ENCODE measurements at places on chromosomes 4 and X.
A peak's percentile ranks its signal among the peaks of the same experiment; 100 is the strongest.

DNA sequence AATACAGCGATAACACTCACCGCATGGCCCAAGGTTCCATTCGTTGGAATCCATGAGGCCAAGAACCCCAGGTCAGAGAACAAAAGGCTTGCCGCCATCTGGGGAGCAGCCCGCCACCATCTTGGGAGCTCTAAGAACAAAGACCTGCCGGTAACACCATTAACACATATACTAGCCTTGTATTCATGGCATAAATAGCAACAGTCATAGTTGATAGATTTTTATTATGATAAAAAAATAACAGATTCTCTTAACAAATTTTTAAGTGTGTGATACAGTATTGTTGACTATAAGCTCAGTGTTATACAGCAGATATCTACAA lies 309.4 kb downstream of the GLUD2 start:
- DNase-seq = no peak

DNA sequence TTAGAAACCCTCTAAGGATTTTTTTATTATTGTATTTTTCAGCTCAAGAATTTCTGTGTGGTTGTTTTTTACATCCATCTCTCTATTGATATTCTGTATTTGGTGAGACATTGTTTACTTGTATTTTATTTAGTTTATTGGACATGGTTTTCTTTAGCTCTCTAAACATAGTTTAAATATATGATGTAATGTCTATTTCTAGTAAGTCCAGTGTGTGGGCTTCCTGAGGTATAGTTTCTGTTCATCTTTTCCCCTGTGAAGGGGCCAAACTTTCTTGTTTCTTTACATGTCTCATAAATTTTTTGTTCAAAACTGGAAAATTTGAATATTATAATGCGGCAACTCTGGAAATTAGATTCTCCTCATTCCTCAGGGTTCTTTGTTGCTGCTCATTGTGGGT lies 28.2 kb upstream of the ATRX start:
- no peak for DNase-seq

- DNase-seq = peak; percentile 74
Measured at GRCh38 chr4:110631584-110632505, 9.0 kb upstream of the PITX2 start.

DNA sequence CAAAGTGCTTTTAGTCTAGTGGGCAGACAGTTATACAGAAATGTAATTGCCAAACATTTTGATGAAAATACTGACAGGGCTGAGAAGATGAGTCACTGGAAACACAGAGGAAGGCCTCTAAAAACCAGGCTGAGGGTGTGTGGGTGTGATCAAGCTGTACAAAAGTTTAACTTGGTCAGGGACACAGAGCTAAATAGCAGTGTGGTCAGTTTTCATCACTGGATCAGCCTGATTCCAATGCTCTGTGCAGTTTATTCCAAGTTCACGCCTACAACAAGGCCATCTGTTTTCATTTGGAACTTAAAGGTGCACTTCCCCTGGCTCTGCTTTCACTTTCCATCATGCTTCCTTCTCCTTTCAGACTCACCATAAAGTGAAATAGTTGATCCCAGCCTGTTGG lies 10.6 kb downstream of the CENPVL3 start:
- DNase-seq = no peak

DNA sequence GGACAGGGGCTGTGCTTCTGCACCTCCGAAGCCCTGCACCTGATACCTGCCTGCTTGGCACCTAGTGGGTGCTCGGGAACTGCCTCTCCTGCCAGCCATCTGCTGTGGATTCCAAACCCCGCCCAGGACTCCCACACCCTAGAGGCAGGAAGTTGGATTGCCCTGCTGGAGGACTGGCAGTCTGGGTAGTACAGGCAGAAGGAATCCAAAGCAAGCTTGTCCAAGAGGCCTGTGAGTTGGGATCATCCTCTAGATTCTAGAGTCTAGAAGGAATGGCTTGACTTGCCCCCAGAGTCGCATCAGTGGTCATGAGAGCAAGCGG lies 64.6 kb upstream of the MTM1 start:
- DNase-seq = no peak

DNA sequence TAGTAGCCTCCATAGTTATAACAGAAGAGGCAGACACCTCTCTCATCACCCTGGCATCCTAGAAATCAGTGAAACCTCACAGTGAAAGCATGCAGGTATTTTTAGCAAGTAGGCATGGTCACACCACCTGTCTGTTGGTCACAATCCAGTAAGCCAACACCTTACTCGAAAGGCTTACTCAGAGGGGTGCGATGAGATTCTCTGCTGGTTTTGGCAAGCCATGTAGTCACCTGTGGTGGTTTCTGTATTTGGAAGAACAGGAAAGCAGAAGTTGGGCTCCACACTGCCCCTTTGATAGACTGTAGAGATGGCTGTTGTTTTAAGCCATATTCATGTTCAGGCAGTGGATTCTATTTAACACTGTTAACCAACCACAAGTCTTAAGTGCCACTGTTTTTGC lies 134.7 kb downstream of the DCLK2 start:
- DNase-seq = no peak

GRCh38 chr4:108036213-108036612 lies 46.5 kb downstream of the HADH start:
- no peak for DNase-seq

DNA sequence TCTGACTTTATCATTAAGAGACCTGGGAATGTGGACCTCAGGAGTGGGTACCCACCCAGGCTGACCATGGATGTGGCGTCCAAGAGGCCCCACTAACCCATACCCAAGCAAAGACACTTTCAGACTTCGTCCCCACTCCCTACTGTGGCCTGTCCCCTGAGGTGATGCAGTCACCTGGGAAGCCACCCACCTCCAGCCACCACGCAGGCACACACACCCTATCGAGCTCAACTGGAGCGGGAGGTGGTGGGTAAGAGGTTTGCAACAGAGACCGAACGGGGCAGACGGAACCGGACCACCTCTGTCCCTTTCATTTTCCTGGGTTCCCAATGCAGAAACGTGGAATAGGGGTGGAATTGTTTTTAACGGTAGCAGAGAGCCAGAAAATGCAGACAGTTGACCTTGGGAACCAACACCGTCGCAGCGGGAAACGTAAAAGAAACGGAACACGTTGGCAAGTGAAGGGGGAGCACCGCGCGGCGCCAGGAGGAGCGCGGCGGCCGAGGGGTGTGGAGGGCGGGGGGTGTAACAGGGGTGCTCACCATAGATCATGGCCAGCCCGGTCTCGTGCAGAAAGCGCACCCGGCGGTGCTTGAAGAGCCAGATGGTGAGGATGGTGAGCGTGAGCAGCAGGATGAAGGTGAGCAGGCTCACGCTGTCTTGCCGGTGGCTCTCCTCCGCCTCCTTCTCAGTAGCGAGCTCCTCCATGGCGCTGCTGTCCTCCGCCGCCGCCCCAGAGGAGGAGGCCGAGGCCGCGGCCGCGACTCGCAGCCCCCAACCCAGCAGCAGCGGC lies 559 bp downstream of the SLC9A7 start:
- DNase-seq = peak; percentile 27

- DNase-seq = no peak
Measured at GRCh38 chrX:6120329-6120728, 108.3 kb downstream of the NLGN4X start.

DNA sequence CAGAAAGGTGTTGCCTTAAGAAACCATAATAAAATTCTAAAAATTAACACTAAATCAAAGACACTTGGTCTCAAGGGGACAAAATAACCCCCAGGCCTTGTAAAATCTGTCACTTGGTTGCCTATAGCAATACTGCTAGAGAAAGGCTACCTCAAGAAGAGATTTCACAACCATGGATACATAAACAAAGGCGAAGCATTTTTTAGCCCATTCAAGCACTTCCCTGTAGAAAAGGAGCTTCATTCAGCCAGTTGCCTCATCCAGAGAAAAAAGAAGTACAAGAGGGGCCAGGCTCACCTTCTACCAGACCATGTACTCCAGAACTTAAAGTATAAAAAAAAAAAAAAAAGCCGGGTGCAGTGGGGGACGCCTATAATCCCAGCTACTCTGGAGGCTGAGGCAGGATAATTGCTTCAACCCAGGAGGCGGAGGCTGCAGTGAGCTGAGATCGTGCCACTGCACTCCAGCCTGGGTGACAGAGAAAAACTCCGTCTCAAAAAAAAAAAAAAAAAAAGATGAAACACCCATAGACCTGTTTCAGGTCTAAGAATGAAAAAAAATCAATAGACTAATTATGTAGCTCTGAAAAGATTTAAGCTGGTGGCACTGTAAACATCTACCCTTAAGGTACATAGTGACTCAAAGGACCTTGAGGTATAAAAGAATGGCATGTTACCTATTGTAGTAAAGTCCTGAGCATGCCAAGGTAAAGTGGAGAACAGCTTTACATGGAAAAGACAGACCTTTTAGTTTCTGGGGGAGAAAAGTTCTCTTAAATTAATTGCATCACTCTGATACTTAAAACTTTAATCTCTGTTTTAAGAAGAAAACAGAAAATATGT lies 18.0 kb downstream of the RUFY3 start:
- no peak for DNase-seq

DNA sequence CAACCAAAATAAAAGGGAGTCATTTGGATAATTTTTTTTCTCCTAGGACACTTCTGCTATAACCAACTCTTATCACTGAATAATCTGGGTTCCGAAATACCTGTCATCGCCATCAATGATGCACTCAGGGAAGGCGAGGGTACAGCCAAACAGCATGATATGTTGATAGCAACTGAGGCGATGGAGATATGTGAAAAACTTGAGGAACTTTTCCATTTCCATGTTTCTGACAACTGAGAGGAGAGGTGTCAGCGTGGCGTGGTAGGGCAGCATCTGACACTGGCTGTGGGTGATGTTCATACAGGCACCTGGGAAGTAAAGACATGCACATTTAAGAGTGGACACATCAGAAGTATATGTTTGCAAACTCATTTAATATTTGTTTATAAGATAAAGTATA lies 74.6 kb downstream of the CORIN start:
- no peak for DNase-seq

All from left ventricle myocardium superior (tissue), 1 donor.